Femur (tissue), 1 donor: ENCODE measurements at places on chromosomes 4 and X.

DNA sequence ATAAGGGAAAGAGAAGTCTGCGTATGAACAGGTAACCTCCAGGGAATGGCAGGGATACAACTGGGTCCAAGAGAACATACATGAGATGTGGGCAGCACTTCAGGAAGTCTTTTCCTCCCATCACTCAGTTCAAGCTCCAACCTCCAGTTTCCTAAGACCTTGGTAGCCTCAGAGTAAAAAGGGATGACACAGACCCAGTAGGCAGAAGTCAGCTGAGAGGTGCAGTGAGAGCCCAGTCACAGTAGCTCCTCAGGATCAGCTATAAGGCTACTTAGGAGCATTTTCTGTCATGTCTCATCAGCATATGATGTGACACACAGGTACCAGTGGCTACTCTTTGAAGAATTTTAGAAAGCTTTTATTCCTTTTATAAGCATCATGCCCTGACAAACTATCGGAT lies 12.5 kb upstream of the STS start:
- no peak for DNase-seq

DNA sequence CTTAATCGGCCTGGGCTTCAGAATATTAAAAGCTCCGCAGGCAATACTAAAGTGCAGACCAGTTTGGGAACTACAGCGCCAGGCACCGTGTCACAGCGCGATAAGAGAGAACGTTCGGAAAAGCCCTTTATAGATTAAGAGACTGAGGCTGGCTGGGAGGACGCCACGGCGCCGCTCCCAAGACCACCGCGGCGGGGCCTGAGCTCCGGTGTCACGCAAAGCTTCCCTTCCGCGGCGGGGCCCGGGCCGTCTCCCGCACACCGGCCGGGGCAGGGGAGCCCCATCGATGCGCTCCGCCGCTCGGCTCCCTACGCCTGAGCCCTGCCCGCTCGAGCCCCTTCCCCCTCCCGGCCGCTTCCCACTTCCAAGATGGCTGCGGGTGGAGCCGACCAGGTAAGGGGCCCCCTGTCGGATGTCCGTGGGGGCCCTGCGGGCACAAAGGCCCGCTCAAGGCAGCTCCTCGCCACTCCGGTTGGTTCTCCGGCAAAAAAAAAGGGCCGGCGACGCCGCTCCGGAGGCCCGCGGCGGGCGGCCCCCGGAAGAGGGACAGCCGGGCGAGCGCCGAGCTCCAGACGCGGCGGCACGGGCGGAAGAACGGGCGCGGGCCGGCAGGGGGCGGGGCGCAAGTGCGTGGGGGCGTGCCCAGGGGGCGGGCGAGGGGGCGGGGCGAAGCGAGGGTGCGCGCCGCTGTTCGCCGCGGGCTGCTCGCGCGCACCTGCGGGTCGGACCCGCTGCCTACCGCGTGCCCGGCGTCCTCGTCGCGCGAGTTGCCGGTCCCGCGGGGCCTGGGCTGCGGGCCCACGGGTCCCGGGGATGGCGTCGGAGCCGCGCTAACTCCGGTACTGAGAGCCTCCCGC lies at the start of gene TBC1D14:
TBC1D14 (plus strand) TSS at position 714 of the 857 bp plus-strand sequence. CDS start 13,564 bp downstream, outside the sequence.
- peak; percentile 92 for DNase-seq

- peak; percentile 53 for DNase-seq
Measured at GRCh38 chrX:1581132-1581531, 10.3 kb upstream of the AKAP17A start.

DNA sequence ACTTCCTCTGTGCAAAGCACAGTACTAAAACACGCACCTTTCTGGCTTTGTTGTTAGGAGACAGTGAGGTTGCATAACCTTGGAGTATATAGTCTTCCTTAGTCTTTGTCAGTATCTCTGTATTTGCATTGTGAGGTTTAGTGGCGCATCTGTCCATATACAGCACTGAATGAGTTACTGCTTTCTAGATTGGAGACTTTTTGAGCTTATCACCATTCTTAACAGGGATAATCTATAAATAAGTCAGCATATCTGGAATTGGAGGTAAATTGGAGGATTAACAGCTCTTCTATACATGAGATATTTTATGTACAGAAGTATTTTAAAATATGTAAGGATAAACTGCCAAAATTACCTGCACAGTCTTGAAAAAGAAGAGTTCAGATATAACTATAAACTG lies 4.3 kb downstream of the FHDC1 start:
- no peak for DNase-seq

DNA sequence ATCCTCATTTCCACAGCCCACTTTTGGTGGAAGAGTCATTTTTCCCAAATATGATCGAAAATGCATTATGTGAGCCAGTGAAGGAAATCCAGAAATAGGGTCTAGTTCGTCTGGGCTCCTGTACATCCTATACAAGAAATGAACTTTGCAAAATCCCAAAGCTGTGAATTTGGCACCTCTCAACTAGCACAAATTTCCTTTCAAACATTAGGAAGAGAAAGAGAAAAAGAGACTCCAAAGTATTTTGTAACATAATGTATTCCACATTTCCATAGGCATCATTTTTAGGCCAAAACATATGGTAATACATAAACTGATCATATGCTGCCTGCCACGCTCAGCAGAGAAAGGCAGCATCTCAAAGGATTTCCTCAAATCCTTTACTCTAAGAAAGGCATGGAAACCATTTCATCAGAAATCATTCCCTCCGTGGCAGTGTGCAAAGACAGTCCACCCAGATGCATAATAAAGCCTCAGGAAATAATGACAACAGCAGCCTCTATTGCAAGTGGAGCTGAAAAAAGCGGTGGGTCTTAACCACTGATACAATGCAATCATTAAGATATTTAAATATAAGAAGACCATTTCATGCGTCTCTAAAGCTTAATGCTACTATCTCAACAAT lies 56.8 kb downstream of the ANOS1 start:
- peak; percentile 26 for DNase-seq

- DNase-seq: no peak
Measured at GRCh38 chrX:131388293-131388692, 99.2 kb upstream of the IGSF1 start.

DNA sequence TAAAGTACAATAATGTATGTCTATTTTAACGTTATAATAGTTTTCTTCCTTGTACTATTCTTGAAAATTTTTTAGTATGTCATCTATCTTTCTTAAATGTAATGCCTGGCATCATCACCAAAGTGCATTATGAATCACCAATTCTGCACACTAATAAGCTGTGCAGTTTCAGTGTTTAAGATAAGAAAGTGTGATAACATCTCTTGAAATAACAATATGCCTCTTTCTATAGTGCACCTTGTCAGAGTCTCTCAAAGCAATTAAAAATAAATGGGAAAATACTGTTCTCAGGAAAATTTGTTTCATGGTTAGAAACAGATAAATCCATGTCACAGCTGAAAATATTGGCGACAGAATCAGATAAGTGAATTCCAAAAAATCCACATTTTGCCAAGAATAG lies 457.4 kb upstream of the PCDH10 start:
- no peak for DNase-seq

GRCh38 chrX:67780694-67781109 lies 236.9 kb downstream of the AR start:
- DNase-seq: peak; percentile 85

DNA sequence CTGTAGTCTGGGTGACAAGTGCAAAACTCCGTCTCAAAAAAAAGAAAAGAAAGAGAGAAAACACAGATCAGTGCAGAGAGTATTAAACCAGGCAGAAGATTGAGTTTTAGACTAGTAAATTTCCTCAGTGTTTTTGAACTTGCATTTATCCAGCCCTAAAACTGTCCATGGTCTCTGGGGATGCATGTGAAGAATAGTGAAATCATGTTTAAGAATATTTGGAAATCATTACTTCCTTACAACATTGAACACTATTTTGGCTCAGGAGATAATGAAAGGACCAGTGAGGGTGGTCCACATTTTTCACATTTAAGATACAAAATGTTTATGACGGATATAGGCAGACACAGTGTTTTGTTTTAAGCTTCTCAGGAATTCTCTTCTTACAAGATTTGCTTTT lies 195.8 kb upstream of the RASGEF1B start:
- no peak for DNase-seq

DNA sequence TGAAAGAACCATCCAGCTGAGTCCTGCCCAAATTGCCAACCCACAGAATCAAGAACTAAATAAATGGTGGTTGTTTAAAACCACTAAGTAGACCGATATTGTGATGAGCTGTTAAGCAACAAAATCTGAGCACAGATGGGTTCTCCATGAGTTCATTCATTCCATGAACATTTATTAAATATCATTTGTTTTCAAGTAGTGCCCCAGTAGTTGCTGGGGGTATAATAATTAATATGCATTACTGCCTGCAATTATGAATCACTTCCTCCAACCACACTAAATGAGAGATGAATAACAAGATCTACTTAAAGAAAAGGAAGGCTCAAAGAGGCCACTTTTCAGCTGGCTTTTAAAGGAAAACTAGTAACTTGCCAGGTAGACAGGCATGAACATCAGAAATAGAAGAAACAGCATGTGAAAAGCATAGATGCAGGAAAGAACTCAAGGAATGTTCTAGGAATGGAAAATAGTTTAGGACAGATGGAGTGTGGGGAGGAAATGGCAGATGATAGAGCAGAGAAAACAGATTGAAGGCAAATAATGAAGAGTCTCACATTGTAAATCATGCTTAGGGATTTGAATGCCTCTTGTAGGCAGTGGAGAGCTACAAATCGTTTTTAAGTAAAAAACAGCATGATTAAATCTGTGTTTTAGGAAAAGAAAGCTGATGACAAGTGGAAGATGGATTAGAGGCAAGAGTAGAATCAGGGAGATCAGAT lies 641.7 kb upstream of the DIPK2B start:
- no peak for DNase-seq

GRCh38 chrX:108537005-108537404 lies 97.4 kb downstream of the COL4A5 start:
- DNase-seq: no peak

DNA sequence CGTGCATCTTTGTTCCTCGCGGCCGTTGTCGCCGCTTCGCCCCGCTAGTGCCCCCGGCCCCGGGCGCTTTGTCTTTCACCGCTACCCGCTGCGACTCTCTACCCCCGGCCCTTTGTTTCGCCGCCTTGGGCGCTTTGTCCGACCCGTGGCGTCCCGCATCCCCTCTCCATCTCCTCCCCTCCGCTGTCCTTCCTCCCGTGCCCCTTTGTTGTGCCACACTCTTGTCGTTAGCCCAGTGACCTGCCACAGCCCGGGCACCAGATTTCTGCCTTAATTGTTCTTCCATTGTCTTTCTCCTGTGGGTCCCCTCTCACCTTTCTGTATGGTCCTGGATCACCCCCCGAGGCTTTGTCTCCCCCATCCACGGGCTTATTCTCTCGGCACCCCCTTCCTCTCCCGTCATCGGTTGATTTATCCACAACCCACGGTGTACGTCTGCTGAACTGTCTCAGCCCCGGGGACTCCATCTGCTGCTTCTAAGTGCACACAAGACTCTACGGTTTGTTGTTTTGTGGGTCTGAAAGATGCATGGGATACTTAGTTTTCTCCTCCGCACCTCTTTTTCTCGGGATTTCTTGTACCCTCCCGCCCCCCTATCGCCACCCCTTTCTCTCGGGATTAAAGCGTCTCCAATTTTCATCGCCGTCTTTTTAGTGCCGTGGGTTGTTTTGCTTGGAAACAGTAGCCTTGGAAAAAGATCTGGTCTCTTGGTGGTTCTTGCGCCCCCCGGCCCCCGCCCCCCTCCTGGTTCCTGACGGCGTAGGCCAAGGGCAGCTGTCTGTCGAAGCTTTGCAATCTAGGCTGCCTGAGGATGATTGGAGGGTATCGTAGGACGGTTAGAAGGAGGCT lies 783 bp downstream of the RBPJ start:
- DNase-seq: peak; percentile 70
